Thymus (tissue), 14 donors: ENCODE measurements at places on chromosomes 12 and 14. TPM values are rescaled to one million over a fixed set of nuclear protein-coding genes. Genes with fewer than 3 reads are reported as not detected.

Gene PTPRO
- 3.9 TPM for total RNA-seq

Gene DAO
- total RNA-seq = 0.05 TPM

DNA sequence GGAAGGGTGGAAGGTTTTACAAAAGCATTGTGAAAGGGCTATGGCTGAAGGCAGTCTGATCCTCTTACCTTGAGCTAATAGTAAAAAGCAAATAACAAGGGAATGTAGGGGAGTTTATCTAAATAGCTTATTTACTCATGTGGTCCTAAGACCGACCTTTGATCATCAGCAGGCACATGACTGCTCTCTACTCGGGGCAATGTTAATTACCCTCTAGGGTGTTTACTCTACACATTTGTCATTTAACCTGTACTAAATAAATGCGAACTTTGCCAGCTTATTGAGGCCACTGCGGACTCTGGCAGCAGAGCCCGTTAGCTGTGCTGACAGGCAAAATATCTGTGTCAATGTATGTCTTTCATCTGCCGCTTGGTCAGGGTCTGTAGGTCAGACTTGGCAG, 768.3 kb upstream of the ATXN7L3B start:
- DNase-seq = no peak
- H3K4me3 ChIP-seq = no peak overlapping the region
- H3K4me1 ChIP-seq = no peaks in the 10 kb centered on the region
- H3K27me3 ChIP-seq = no peaks in the 10 kb centered on the region

DNA sequence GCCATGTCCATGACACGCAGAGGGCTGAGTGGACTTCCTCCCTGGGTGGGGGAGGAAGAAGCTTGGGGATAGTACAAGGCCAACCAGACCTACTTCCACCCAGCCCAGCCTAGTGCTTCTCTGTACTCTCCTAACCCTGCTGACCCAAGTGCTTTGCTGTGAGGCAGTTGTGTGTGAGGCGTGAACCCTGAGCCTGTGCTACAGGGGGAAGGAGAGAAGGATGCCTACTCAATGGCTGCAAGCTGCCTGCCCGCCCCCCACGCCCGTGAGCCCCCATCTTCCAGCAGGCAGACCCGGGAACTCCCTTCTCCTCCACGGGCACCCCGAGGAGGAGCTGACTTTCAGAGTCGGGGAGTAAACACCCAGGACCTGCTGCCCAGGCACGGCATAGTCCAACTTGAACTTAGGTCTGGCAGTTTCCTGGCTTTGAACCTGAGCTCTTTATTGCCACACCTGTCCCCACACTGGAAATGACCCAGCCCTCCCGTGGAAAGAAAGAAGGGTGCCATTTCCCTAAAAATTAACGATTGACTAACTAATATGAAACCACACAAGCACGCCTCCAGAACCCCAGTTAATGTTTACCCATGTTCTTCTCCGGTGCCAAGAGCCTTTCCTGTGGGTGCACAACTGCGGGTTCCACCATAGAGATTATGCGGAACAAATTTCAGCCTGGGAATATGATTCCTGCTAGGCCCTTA, 10.8 kb downstream of the ALDH2 start:
- peaks cover 2% of the 10 kb centered on the region for H3K36me3 ChIP-seq
- no peak for DNase-seq
- H3K4me1 ChIP-seq = peaks cover 24% of the 10 kb centered on the region
- H3K27ac ChIP-seq = peak overlapping the region; percentile 66
- H3K4me3 ChIP-seq = no peak overlapping the region
